Glutamatergic neuron (in vitro differentiated cells): ENCODE measurements at places on chromosomes 1 and 21.

GRCh38 chr1:168751195-168751650 lies 22.2 kb upstream of the DPT start:
- no peak for DNase-seq

GRCh38 chr1:208069908-208070307 lies 159.0 kb upstream of the CD34 start:
- no peak for DNase-seq

DNA sequence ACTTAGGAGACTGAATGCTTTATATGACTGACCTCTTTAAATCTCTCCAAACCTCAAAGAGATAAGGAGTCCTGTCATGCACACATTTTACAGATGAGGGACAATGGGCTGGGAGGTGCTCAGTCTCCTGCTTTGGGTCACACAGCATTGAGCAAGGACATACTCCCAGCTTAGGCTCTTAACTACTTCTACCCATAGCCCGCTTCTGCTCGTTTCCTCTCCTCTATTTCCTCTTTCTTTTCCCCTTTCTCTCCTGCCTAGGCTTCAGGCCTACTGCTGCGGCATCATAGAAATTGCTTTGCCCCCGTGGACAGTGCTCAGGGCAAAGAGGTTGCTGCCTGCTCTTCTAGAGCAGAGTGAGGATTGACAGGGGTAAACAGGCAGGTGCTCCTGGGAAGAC lies 12.4 kb upstream of the ZNF691 start:
- no peak for DNase-seq

DNA sequence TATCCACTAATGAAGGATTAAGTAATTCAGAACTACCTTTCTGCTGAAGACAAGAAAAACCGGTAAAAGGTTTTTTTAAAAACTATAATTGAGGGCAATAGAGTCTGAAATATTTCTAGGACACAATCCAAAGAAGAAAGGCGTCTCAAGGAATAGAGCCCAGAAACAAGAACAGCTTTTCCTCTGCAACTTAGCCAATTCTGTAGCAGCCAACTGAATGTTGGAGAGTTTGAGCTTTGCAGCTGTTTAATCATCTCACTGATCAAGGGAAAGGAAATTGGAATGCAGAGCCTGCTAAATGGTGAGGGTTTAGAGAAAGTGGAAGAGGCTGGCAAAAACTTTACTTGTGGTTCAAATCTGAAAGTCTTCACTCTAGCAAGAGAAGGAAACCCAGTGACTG lies 818.9 kb downstream of the KCNT2 start:
- no peak for DNase-seq

- DNase-seq, result no peak
Measured at GRCh38 chr1:110239441-110240430, 29.6 kb downstream of the KCNC4 start.

GRCh38 chr1:59596432-59596831 lies 218.3 kb upstream of the HOOK1 start:
- no peak for DNase-seq

GRCh38 chr1:102085896-102086295 lies 89.2 kb upstream of the OLFM3 start:
- DNase-seq, result no peak

GRCh38 chr1:183517401-183517800 lies 45.1 kb downstream of the SMG7 start:
- DNase-seq, result no peak

DNA sequence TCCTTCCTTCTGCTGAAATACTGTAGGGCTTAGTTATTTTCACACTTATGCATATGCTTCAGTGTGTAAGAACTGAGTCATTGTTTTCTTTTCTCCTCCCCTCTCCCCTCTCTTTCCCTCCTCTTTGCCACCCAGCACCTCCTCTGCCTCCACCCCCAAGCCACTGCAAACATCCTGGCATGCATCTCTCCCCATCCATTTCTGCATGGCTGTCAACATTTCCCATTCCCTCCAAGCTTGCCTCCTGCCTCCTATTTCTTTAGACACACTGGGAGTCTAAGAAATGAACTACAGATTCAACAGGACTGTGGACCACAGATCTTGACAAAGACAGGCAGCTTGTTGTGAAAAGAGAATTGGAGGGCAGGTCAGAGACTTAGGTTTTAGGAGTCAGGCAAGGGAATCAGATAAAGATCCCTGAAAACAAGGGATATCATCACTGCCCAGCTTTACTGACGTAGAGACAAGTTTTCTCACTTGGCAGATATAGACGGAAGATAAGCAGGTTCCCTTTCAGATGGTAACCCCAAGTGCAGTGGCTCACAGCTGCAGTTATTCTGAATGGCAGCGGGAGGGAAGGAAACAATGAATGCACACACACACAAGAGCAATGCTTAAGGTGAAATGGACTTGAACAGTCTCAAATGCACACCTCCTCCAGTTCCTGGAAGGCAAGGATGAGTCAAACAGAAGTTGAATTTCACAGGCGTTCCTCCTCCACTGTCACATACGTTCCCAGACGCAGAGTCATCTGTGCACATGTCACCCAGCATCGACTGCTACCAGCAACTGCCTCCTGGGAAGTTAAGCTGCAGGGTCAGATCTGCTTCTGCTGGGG lies 56.1 kb downstream of the HIVEP3 start:
- DNase-seq, result peak; percentile 43

GRCh38 chr1:217471403-217471802 lies 159.5 kb downstream of the GPATCH2 start:
- DNase-seq, result no peak

DNA sequence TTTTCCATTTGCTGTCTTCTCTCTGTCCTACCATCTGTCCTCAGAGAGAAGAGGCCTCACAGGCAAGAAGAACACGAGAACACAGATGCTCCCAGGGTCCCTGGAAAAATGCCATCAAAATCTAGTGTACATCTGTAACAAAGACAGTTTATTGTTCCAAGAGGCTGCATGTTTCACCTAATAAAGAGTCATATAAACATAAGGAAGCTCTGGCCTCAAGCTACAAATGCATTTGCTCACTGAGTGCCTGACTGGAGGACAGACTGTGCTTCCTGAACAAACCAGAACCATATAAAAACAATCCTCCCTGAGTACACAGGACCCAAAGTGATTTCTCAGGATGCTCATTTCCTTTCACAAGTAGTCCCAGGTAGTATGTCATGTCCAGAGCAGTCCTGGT lies 76.3 kb upstream of the SLC44A3 start:
- DNase-seq, result no peak

DNA sequence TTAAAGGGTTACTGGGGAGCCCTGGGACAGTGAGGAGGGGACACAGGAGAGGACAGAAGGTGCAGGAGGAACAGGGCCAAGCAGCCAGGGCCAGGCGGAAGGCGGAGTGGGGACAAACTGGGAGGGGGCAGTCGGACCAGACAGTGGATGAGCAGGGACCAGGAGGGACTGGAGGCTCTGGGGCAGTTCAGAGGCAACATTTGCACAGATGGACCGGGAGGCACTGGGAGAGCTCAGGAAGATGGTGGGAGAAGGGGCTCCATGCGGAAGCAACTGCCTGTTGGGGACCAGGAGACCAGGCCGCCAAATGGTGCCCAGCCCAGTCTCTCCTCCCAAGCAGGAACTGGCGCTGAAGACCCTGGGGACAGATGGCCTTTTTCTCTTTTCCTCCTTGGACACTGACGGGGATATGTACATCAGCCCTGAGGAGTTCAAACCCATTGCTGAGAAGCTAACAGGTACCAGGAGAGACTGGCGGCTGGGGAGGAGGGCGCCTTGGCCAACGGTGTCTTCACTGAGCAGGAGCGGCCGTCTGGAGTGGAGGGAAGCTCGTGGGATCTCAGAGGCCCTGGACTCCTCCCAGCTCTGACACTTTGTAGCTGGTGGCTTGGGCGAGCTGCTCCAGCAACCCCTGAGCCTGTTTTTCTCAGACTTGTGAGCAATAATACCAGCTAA lies 847 bp downstream of the SELENON start:
- no peak for DNase-seq

- DNase-seq, result no peak
Measured at GRCh38 chr1:8147956-8148355, 121.8 kb upstream of the ERRFI1 start.

GRCh38 chr1:168008595-168008994 lies 71.7 kb upstream of the MPC2 start:
- DNase-seq, result no peak

DNA sequence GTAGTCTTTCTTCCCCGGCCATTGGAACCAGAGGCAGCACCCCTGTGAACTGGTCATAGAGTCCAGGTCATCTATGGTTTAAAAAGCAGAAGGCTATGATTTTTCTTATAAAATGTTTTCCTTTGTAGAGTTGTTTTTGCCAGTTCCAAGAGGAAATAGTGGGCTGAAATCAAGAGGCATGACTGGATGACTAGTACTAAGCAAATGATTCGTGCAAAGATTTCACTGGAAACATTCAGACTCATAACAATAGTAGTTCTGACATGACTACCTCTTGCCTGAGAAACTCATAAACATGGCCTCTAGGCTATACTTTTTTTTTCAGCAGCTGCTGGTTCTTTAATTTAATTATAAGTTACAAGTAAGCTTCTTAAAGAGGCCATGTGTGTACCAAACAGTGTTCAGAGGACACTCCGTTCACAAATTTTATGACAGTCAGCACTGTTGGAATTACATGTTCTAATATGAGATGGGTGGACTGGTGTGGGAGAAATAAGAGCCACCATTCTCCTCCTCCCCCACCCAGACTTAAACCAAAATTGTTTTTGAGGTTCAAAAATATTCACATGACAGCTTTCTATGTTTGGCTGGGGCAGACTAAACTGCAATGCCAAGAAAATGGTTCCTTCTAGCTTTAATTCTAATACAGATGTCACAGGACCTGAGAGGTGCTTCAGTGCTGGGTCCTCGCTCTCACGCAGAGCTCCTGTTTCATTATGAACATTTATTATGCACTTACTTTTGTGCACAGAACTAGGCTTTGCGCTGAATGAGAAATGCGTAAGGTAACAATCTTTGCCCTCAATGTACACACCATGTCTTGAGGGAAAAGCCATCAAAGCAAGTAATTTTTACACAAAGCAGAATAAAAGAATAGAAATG lies 147.5 kb downstream of the ZC3H11B start:
- DNase-seq, result no peak

DNA sequence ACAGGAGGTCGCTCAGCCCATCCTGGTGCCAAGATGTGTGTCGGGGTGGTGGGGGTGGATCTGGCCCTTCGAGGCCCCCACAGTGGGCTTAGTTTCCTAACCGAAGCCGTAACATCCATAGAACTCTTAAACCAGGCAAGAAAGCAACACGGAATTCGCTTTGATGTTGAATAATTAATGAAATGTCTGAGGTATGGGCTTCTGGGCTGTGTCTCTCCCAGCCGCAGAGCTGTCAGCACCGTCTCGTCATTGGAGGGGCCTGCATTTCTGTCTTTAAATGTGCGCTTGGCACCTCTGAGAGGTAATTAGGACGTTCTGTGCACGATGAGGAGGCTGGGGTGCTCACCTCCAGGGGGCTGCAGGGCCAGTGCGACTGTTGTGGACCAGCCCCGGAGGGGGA lies 13.3 kb upstream of the PLCH2 start:
- no peak for DNase-seq

DNA sequence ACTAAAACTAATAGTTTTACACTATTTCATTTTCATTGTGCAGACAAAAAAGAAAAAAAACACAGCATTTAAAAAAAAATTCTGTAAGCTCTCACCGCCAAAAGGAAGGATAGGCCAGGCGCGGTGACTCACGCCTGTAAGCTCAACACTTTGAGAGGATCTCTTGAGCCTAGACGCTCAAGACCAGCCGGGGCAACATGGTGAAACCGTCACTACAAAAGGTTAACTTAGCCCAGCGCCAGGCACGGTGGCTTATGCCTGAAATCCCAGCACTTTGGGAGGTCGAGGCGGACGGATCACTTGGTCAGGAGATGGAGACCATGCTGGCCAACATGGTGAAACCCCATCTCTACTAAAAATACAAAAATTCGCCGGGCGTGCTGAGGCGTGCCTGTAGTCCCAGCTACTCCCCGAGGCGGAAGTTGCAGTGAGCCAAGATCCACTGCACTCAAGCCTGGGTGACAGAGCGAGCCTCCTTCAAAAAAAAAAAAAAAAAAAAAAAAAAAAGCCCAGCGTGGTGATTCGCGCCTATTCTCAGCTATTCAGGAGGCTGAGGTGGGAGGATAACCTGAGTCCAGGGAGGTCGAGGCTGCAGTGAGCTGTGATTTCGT lies 14.3 kb upstream of the SPEN start:
- DNase-seq, result no peak

GRCh38 chr1:212478467-212479025 lies 45.8 kb downstream of the NENF start:
- DNase-seq, result no peak

DNA sequence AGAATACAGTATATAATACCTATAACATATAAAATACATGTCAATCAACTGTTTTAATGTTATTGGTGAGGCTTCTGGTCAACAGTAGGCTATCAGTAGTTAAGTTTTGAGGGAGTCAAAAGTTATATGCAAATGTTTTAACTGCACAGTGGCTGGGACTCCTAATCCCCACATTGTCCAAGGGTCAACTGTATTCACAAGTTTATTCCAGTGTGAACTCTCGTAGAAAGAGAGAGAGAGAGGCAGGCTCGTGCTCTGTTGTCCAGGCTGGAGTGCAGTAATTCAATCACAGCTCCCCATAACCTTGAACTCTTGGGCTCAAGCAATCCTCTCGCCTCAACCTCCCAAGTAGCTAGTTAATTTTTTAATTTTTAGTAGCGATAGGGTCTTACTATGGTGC lies 66.0 kb downstream of the NRIP1 start:
- no peak for DNase-seq

GRCh38 chr1:3352299-3352951 lies 102.0 kb upstream of the ARHGEF16 start:
- DNase-seq, result peak; percentile 47

DNA sequence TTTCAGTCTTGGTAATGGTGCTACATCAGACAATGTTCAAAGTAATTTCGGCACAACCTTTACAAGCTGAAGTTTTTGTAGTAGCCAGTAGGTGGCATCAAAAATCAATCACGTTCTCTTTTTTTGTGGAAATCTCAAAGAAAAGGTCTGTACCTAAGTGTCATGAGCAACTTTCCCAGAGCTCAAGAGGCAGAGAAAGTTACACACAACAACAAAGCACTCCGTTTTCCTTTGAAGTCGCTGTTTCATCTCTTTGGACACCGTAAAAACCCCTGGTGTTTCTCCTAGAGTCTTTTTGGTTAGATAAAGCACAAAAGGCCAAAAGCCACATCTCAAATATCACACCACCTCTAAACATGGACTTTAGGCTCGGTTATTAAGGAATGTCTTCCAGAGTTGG lies 131.6 kb downstream of the LHX8 start:
- DNase-seq, result no peak

DNA sequence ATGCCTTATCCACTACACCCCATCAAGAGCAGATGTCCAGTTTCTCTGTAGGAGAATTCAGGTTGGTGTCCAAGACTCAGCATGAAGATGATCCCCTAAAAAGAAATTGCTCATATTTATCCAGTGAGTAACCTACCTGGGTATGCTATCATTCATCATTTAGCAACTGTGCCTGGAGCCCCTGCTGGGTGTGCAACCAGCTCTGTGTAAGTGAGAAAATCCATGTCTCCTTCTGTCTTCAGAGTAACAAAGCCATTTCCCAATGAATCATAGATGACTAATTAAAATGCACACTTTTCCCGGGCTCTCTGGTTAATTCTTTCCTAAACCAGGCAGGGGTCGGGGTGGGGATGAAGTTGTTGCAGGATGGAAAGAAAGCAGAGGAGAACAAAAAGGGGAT lies 35.8 kb downstream of the OLFML3 start:
- DNase-seq, result no peak
